T-helper 17 cell (primary cell): ENCODE measurements at places on chromosomes 2 and 18. TPM values are rescaled to one million over a fixed set of nuclear protein-coding genes. Genes with fewer than 3 reads are reported as not detected.

The AMMECR1L gene
- 15.6 TPM for total RNA-seq

The PLGLB1 gene
- 2.3 TPM for total RNA-seq

The FAM228A gene
- 0.52 TPM for total RNA-seq

The IL36RN gene
- total RNA-seq = not detected

The OBSL1 gene
- total RNA-seq = 1.1 TPM

The ALPI gene
- total RNA-seq = not detected

The CDK5R2 gene
- total RNA-seq = not detected

The PLCL1 gene
- 24.9 TPM for total RNA-seq

The RNF181 gene
- 42.8 TPM for total RNA-seq

The RND3 gene
- not detected for total RNA-seq

The STPG4 gene
- total RNA-seq = 0.21 TPM

The FMNL2 gene
- total RNA-seq = 0.34 TPM

The RESP18 gene
- total RNA-seq = not detected

The ASPRV1 gene
- total RNA-seq = 1.1 TPM

The AGXT gene
- total RNA-seq = not detected

The EMILIN1 gene
- total RNA-seq = 0.32 TPM

The HSBP1L1 gene
- total RNA-seq = 21.5 TPM

The PCARE gene
- total RNA-seq = not detected

The ID2 gene
- total RNA-seq = 103 TPM

The PMAIP1 gene
- 139 TPM for total RNA-seq

The C2orf72 gene
- not detected for total RNA-seq

The PLGLB2 gene
- 3.6 TPM for total RNA-seq

The FSIP2 gene
- total RNA-seq = 0.50 TPM

The SIX2 gene
- total RNA-seq = not detected

The SKOR2 gene
- not detected for total RNA-seq

The KCNG2 gene
- not detected for total RNA-seq

The LIMS3 gene
- total RNA-seq = not detected

The RNF152 gene
- 2.1 TPM for total RNA-seq

The EEF1B2 gene
- total RNA-seq = 966 TPM

The VWA3B gene
- not detected for total RNA-seq

The CYS1 gene
- total RNA-seq = not detected

The UGT1A3 gene
- not detected for total RNA-seq

The INO80D gene
- 52.7 TPM for total RNA-seq

The ABCG8 gene
- total RNA-seq = not detected

The RASGRP3 gene
- 13.5 TPM for total RNA-seq

The FBXO15 gene
- 0.75 TPM for total RNA-seq

The ALK gene
- total RNA-seq = not detected

The UGT1A5 gene
- not detected for total RNA-seq

The GLI2 gene
- total RNA-seq = not detected

The NXPH2 gene
- total RNA-seq = not detected

The PTPRN gene
- total RNA-seq = not detected

The C2orf74 gene
- 4.9 TPM for total RNA-seq

The DSEL gene
- 1.1 TPM for total RNA-seq

The GPR155 gene
- 16.7 TPM for total RNA-seq

The CDCA7 gene
- 10.0 TPM for total RNA-seq

The ANKRD30B gene
- not detected for total RNA-seq

The EFEMP1 gene
- total RNA-seq = not detected

The VAPA gene
- total RNA-seq = 149 TPM

The PTPN4 gene
- total RNA-seq = 128 TPM

The C2orf15 gene
- total RNA-seq = 2.7 TPM
